ENCODE measurements at places on chromosomes 7 and 10. TPM values are rescaled to one million over a fixed set of nuclear protein-coding genes. Genes with fewer than 3 reads are reported as not detected.

HEPACAM2 gene
- not detected for polyA plus RNA-seq

VAX1 gene
- not detected for polyA plus RNA-seq

FAM25G gene
- polyA plus RNA-seq = not detected

GNAT3 gene
- not detected for polyA plus RNA-seq

DNA sequence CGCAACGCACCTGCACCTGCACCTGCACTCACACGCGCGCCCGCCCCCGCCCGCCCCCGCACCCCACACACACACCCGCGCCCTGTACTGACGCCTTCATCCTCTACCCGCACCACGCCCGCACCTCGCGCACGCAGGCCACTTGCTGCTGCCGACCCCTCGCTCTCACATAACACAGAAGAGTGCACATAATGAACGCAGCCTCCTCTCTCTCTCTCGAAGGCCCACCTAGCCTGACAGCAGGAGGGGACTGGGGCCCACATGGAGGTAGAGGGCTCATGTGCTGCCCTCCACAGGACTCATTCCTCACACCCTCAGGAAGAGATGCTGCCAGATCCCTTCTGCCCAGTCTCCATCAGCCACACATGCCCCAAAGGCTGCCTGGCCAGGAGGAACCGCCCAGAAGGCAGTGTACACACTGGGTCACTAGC is 432 bp upstream of the CAMK2B start:
- no peak for DNase-seq

GRCh38 chr10:63205421-63205820 is 72.3 kb downstream of the NRBF2 start:
- DNase-seq = no peak

GRCh38 chr7:45088821-45089340 is at the start of gene NACAD:
Gene NACAD (minus strand): TSS chr7:45088969. CDS start chr7:45088894, 75 bp downstream.
- DNase-seq = no peak

DNA sequence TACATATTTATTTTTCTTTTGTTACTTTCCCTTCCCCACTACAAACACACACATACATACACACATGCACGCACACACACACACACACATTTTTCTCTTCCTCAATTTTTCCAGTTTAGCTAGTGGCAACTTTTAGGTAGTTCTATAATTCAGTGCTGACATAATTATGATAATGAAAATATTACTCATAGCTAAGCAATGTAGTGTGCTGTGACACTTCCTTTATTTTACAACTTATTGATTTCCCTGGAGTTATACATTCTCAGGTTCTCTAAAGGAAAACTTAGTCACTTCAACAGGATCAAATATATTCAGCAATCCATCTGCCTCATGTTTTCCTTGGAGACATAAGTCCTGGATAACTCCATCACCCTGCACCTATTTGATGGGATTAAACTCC is 151.6 kb downstream of the CACNA2D1 start:
- no peak for DNase-seq

DNA sequence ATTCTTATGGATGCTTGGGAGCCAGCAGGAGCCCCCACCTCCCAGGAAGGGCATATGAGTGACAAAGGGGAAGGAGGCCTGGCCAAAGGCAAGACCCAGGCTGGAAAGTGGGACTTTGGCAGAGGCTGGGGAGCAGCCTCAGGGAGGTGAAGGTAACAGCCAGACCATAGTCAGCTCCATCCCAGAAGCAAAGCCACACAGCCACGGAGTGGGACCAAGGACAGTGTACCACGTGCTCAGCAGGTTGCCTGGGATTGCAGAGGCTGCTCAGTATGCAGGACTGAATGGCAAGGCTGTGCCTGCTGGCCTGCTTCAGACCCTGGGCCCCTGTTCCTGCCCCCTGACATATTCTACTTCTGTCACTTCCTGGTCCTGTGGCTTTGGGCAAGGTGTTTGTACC is 17.6 kb upstream of the GPR26 start:
- no peak for DNase-seq

DNA sequence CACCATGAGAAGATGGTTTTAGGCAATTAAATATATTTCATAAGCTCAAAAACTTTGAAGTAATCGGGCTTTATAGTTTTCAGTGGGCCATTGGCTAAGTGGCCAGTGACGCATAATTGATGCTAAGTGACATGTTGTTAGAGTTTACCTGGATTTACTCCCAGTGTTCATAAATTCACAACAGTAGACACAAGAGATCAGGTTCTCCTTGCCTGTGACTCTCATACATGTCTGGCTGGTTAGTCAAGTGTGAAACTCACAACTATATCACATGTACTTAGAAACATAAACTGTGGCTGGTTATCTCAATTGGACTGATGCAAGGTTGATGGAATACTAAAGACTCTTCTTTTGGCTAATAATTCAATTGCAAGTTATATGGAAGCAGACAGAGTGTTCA is 26.2 kb downstream of the ASB15 start:
- DNase-seq = no peak

DNA sequence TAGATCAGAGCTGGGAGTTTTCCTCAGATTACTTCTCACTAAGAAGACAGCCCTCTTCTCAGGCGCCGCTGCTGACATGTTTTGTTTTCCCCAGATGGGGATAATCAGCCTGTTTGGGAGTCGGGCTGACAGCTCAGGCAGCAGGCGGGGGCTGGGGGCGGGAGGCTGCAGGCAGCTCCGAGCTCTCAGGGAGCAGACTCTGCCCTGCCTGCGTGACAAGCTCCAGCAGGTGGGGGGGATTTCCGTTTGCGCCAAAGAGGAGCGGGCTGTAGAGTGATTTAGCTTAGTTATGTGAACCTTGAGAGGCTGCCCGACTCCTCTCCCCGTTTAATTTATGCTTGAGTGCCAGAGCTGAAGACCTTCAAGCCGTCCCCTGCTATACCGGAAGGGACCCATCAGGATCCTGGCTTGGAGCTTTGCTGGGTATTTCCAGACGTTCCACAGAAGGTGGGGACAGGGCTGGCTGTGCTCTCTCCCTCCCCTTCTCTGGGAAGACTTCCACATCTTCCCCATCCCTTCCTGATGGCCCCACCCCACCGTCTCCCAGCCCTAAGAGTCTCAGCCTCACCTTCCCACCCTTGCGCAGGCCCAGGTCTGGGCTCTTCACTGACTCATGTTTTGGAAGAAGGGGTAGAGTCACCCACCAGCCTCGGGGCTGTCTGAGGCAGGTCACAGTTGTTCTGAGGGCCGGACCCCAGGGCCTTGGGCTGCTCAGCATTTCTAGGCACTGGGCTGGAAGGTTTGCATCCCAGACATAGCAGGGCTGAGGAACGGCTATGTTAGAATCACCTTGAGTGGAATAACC is 24.7 kb upstream of the ADCYAP1R1 start:
- DNase-seq = no peak

DNA sequence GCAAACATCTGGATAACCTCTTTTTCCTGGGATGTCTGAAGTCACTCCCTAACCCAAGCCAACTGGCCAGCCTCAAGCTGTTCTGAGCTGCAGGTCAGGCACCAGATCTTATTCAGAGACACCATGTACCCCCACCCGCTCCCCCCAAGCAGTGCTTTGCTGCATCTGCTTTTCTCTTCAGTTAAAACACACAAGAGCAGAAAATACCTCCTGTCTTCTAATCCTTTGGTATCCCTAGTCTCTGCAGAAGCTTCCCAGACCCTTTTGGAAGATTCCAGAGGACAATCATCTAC is 3.0 kb downstream of the ZNF488 start:
- peak; percentile 27 for DNase-seq

DNA sequence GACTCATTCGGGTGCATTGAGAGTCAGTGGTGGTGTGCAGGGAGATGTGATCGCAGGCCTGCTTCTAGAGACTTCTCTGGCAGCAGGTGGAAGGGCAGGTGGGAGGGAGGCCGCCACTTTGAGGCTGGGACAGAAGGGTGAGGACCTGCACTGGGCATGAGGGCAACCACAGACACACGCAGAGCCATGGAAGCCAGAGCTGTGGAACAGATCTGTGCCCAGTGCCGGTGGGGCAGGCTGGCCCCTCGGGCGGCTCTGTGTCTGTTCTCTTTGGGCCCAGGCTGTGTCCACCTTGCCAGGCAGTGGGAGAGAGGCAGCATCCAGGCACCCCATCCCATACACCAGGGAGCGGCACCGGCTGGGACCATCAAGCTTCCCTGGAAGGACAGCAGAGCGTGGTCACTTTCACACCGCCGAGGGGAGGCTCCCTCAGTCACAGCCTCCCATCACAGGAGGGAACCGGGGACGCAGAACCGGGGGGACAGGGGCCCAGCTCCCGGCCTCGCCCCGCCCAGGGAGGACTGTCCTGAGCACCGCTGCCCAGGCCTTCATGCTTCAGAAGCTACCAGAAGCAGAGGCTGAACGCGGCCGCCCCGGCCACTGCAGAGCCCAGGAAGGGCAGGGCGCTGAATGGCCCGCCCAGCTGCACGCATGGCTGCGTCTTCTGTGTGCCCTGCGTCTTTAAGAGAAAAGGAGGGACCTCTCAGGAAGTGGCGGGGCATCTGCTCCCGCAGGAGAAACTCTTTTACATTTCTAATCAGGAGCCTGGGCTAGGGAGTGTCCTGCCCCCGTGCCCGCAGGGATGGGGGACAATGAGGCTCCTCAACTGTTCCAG is 32.1 kb downstream of the EN2 start:
- no peak for DNase-seq

DNA sequence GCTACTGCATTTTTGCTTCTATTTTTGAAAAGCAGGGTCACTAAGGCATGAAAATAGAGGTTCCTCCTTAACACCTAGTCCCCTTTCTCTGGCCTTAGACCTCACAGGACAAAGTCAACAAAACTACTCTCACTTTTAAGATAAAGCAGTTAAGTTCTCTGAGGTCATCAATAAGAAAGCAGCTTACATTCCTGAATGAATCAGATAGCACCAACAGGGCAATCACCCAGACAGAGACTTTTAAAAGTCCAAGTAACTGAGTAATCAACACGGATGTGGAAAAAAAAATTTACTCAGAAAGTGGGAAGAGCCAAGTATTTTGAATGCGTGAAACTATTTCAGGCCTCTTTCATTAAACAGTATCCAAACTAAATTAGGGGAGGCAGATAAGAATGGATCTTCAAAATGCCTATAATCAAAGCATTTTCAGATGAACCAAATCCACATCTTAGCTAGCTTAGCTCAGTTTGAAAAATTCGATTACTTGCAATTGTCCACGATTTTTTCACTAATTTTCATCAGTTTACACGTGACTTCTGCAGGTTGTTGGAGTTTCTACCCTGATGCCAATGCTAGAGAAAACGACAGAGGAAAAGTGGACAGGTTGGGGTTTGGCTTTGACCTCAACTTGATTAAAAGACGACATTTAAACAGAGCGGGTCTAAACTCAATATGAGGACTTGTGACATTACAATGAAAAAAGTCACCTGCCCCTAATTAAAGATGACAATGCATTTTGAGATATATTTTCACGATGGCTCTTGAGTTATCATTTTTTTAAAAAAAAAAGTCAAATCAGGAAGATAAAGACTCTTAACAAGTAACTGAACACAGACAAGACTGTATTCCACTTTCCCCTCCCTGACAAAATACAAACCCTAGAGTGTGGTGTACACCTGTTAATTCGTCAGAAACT is 1.6 kb downstream of the BEND7 start:
- DNase-seq = no peak

GRCh38 chr10:62763155-62763554 is 41.4 kb upstream of the ADO start:
- no peak for DNase-seq

DNA sequence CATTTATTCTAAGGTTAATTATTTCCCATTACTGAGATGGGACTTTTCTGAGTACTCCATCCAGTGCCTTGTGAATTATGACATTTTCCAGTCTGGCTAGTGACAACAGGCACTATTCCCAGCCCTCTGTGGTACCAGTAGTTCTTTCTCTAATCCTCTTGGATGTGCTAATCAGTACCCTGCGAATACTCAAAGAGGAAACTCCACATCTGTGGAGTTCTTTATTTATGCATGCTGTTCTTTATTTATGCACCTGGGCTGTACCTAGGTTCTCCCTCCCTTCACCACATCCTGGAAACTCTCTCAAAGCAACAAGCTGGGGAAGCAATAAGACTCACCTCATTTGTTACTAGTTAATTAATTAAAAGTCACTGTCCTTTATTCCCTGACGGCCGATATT is 83.5 kb downstream of the TSPAN12 start:
- no peak for DNase-seq

GRCh38 chr10:14822879-14823755 is 14.7 kb downstream of the CDNF start:
- DNase-seq = no peak

DNA sequence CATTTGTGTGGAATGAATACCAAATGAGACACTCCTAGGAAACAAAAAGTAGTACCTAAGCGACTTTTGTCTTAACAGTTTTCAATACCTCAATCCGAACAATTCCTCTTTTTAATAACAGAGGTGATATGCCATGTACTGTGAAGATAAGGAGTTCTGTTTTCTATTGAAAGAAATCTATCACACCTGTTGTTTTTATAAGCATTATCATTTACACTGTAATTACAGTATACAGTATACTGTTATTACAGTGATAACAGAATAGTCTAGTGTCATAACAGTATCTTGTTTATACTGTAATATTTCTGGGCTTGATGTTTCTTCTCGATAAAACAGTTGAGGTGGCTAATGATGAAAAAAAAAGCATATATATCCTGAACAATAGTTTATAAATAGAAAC is 9.4 kb upstream of the RHOBTB1 start:
- DNase-seq = no peak

- DNase-seq = no peak
These were observed 2.3 kb upstream of the CUZD1 start for GRCh38 chr10:122847782-122848604.

DNA sequence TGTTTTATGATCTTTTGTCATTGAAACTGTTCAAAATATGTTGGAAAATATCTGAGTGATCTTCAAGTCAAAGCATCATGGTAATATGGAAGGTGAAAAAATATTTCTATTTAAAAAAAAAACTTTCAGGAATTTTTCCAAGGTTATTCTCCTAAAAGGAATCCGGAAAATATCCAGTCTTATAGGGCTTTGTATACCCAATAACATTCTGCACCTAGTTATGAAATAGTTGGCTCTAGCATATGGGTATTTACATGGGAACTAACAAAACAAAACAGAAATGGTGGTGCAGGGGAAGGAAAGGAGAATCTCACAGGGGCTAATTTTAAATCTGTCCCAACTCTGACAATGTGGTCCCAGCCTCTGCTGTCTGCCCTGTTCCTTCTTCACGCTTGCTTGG is 167.1 kb upstream of the RHEB start:
- DNase-seq = no peak

DNA sequence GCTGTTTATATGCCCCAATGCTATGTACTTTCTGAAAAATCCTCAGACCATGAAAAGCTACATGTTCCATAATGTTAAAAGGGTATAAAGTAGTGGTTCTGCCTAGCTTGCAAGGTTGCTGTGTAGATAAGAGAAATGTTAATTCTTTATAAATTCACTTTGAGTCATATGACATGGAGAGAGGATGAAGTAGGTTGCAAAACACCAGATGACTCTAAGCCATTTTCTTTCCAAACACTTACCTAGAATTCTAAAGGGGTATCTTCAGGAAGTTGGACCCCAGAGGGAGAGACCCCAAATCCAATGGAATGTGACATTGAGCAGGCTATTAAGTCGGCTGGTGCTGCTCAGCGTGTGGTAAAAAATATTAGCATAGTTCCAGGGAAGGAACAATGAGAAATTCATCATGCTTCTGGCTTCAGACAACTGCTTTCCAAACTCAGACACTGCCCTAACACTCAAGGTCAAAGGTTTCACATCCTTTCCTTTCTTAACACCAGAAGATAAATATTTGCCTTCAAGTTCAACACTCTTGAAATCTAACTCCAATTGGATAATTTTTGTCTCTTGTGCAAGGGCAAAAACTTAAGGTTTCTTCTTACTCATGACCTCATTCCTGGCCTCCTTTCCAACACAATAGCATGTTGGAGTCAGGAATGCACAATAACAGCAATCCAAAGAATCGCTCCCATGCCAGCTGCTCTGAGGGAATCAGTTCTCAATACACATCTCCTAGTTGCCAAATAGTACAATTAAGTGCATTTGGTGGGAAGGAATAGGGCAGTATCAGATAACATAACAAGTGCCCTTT is 100.7 kb upstream of the AFAP1L2 start:
- no peak for DNase-seq

Data from liver (tissue), 10 donors.